ENCODE measurements at places on chromosomes 4 and X.
A peak's percentile ranks its signal among the peaks of the same experiment; 100 is the strongest.

GRCh38 chrX:117839544-117839943 lies 277.1 kb downstream of the KLHL13 start:
- no peak for DNase-seq

DNA sequence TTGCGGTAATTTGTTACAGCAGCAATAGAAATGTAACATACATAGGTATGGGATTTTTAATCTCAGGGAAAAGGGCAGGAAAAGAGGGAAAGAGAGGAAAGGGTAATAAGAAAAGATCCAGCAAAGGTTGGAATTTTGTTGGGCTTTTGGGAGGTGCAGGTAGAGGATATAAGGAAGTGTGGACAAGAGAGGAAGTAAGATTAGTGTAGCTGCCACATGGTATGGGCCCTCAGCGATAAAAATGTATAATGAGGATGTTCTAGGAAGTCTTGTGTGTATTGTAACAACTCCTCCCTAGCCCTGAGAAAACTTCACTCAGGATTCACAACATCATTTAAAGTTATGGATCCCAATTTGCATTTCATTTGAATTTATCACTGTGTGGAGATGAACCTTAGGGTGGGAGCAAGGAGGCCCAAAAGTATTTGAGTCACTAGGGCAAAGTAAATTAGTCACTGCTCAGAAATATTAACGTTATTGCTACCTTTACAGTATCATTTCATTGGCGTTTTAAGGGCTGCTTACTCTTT lies 2.8 kb upstream of the IL21 start:
- DNase-seq, result no peak

GRCh38 chr4:104896660-104897645 lies 249.7 kb upstream of the TET2 start:
- no peak for DNase-seq

DNA sequence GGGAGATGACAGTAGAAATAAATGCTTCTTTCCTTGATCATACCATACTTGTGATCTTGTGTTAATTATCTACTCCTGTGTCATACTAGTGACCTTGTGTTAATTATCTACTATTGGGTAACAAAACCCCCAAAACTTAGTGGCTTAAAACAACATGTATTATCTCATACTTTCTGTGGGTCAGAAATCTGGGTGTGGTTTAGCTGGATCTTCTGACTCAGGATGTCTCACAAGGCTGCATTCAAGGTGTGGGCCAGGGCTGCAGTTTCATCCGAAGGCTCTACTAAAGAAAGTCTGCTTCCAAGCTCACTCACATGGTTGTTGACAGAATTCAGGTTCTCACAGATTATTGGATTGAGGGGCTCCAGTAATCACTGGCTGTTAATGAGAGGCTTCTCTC lies 70.3 kb upstream of the NDP start:
- no peak for DNase-seq

DNA sequence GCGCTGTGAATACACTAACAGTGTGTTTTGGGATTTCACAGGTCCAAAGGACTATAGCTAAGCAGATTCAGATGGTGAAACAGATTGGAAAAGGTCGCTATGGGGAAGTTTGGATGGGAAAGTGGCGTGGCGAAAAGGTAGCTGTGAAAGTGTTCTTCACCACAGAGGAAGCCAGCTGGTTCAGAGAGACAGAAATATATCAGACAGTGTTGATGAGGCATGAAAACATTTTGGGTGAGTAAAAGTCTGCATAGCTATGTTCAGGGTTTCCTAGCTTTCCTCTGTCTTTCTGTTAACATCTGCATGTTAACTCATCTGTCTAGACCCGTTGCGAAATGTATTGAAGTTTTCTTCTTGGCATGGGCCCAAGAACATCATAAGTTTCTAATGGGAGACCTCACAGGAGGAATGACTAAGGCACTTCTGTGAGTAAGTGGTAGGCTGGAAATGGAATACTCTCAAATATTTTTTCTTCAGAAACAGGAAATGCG lies 372.1 kb downstream of the BMPR1B start:
- DNase-seq, result no peak

GRCh38 chr4:153530284-153530999 lies 64.3 kb downstream of the TMEM131L start:
- no peak for DNase-seq

DNA sequence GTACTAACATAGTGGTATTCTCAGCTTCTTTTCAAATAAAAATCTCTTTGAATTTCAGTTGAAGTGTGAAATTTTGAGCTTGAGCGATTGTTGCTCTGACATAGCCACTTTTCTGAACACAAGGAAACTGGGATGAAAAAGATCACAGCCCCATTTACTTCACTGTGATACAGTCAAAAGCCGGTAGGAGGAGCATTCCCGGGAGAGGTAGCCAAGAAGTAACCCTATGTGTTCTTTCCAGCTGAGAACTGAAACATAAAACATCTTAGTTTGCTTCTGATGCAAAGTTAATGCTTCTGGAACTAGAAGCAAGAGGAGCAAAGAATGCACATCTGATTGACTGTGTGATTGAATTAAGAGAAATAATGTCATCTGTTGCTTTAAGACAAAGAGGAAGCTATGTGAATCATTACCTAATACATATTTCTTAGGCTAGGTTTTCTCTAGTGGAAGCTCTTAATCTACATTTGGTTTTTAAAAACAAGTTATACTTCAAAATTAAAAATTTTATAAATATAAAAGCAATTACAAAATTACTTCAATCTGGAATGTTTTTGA lies 88.3 kb upstream of the UNC5C start:
- DNase-seq, result no peak

DNA sequence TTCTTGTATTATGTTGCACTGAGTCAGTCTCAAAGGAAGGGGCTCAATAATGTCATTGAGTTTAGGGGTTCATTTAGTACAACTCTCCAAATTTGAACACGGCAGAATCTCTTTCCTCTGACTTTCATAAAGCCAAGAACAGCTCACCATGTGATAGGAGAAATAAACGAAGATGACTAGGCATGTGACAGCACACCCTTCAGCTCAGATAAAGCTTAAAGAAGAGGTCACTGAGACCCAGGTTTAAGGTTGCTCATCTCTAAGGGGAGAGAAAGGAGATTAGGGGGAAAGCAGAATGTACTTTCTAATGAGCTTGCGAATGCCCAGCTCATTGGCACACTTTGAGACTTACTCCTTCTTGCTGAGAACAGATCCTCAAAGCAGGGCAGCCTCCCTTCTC lies 89.0 kb downstream of the PLAC1 start:
- no peak for DNase-seq

DNA sequence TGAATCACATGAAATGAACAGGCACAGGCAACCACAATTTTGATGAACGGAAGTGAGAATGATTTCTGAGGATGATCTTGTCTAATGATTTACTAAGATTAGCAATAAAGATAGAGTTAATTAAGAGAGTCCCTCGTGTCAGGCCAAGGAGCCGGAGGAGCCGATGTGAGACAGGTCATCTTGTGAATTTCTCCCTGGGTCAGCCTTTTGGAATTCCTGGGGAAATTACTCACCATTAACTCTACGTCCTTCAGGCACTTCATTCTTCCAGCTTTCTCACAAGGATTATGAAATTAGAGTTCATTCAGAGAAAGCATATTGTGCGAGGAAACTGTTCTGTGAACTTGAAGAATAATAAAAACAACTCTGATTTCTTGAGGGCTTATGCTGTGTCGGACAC lies 86.7 kb downstream of the PSAPL1 start:
- DNase-seq, result no peak

GRCh38 chrX:49915361-49916222 lies 6.8 kb upstream of the CLCN5 start:
- DNase-seq, result peak; percentile 20

DNA sequence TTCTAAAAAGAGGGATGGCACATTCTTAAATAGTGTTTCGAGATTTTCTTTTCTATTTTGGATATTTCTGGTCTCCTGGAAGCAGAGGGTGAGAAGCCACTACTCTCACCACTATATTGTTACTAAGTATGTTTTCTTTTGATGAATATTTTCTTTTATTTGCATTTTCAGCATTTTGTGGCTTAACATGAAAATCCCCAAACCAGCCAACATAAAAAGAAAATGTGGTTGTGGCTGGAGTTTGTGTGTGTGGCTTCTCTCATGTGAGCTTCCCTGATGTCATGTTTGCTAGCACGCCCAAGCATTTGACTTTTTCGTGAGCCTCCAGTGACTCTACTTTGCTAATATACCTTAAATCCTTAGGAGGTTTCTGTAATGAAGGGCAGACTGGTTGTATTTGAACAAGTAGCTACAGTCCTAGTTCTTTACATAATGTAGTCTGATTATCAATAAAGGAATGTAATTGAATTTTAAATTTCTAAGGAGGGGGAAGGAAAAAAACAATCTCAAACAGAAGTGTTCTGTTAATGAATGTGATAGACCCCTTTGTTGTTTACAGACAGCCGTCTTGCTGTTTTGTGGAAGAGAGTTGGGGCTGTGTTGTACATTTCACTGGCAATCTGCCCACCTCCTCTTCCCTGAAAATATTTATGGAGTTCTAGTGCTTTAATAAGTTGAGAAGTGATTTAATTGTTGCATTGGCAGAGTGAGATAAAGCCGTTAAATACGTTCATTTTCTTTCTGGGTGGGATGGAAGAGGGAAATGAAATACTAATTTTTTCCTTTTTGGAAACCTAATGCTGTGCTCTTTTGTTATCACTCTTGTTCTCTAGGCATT lies 114.6 kb downstream of the ARHGAP10 start:
- DNase-seq, result no peak

DNA sequence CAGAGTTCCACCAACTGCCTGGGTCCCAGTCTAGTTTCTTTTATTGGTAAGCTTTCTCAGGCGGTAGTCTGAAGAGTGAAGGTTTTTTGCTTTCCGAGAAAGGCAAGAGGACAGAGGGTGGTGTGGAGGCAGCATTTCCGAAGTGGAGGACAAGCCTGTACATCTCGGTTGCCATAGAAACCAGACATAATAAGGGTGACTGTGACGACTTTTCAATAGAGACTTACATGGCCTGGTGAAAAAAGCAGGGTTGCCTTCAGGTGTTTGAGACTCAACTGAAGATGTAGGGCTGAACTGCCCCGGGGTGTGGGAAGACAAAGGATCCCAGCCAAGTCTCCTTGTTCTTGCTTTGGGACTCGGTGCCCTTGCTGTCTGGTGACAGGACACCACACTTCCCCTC lies 53.6 kb upstream of the RAB40AL start:
- no peak for DNase-seq

DNA sequence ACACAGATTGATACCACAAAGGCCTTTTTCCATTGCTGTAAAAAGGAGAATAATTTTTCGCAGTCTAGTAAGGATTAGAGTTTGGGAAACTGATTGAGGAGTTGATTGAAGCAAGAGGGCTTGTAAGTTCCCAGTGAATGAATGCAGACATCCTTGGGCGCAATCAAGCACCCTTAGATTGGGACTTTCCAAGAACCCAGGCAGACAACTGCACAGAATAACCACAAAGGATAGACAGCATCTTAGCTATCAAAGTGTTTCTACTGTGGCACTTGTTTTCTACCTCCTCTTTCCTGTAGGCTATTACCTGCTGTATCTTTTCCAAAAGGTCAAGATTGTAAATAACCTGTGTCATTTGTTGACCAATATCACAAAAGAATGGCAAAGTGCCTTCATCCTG lies 2.6 kb downstream of the COX18 start:
- no peak for DNase-seq

GRCh38 chr4:151940291-151940690 lies 179.5 kb upstream of the GATB start:
- DNase-seq, result no peak

DNA sequence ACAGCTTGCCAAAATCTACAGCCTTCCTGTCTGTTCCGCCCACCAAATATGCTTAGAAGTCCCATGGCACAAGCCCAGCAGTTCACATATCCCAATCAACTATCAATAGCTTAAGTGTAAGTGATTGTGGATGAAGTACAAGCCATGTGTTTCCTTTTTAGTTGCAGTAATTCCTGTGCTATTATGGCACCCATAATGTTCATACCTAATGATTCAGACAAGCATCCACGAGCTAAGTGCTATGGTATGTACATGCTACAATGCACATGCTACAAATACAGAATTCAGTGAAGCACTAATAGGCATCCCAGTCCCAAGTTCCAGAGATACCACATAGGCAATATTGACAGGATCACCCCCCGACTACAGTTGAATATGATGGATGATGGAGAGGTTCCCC lies 94.5 kb downstream of the PCDH19 start:
- DNase-seq, result no peak

DNA sequence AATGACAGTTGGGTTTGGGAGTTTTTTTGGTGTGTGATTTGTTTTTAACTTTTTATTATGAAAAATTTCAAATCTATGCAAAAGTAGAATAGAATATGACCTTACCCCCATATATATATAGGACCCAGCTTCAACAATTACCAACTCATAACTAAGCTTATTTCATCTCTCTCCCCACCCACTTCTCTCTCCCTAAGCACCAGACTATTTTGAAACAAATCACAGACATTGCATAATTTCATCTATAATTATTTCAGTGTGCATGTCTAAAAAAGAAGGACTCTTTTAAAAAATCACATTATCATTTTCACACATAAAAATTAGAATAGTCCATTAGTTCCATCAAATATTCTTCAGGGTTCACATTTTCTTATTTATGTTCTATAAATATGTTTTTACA lies 28.3 kb upstream of the NKX6-1 start:
- DNase-seq, result no peak

- DNase-seq, result no peak
These were observed 352.0 kb downstream of the TRAM1L1 start for GRCh38 chr4:116733370-116733769.

GRCh38 chr4:3599951-3600350 lies 67.7 kb upstream of the LRPAP1 start:
- no peak for DNase-seq

DNA sequence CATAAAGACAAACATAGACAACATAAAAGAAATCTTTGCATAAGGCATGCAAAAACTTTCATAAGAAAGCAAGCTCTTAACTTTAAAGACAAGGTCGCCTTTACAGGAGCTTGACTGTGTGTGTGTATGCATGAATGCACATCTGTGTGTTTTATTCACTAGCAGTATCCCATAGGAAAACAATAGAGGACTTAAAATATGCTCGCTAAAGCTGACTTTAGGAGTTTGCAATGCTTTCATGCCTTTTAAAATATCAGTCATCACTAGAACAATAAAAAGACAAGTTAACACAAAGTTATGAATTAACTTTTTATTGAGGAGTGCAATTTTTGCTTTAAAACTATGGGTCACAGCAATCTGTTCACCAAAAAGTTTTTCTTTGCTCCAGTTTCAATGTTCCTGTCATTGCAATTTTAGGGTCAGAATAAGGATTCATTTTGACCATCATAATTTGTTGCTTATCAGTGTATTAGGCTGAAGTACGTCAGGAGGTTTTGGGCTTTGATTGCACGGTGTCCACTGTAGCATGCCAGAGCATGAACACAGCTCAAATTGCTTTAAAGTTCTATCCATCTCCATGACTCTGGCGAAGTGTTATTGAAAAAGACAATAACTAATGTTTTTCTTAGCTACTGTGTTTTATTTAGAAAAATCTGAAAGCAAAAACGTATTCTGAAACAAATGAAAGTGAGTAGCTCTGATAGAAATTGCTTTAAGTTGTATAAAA lies 36.9 kb downstream of the ANXA10 start:
- DNase-seq, result no peak

DNA sequence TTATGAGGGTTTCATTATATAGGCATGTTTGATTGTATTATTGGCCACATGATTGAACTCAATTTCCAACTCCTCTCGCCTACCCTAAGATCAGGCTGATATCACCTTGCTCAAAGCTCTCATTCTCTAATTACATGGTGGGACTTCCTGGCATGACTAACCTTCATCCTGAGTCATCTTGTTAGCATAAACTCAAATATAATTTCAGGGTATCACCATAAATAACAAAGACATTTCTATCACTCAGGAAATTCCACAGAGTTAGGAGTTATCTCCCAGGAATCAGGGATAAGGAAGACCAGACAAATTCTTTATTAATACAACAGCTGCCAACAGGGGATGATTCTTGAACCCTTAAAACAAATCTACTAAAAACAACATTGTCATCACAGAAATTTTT lies 90.7 kb downstream of the NDST3 start:
- DNase-seq, result no peak

All from stimulated activated CD8-positive, alpha-beta memory T cell treated with anti-CD3 and anti-CD28 coated beads, Interleukin-4, amount 100 ng/mL, for 4 hours (primary cell).